Activated CD8-positive, alpha-beta memory T cell treated with anti-CD3 and anti-CD28 coated beads, Interleukin-2, amount 10 ng/mL, durations not matched to agents 7 days and 5 days (primary cell): ENCODE measurements at places on chromosomes 11 and 22. TPM values are rescaled to one million over a fixed set of nuclear protein-coding genes. Genes with fewer than 3 reads are reported as not detected.

CBX7 gene
- 12.7 TPM for total RNA-seq

OR51E2 gene
- not detected for total RNA-seq

- peak overlapping the region; percentile 86 for H3K27ac ChIP-seq
- DNase-seq = no peak
- H3K36me3 ChIP-seq = no peaks in the 10 kb centered on the region
- H3K4me3 ChIP-seq = peak overlapping the region; percentile 74
- H3K4me1 ChIP-seq = peaks cover 44% of the 10 kb centered on the region
- H3K27me3 ChIP-seq = no peaks in the 10 kb centered on the region
Observed at GRCh38 chr11:75352588-75353206, 1.2 kb upstream of the ARRB1 start.

GRCh38 chr11:121968638-121969037 lies 147.4 kb downstream of the BLID start:
- H3K36me3 ChIP-seq = no peaks in the 10 kb centered on the region
- H3K27me3 ChIP-seq = no peaks in the 10 kb centered on the region

OR2AT4 gene
- not detected for total RNA-seq

FOLR1 gene
- not detected for total RNA-seq

GRCh38 chr11:59918987-59919589 lies 19.1 kb upstream of the OOSP1 start:
- no peaks in the 10 kb centered on the region for H3K27me3 ChIP-seq
- H3K36me3 ChIP-seq = peaks cover 2% of the 10 kb centered on the region
- no peak overlapping the region for H3K4me3 ChIP-seq
- no peak overlapping the region for H3K27ac ChIP-seq
- peak; percentile 43 for DNase-seq
